ENCODE measurements at places on chromosomes 13 and 19. TPM values are rescaled to one million over a fixed set of nuclear protein-coding genes. Genes with fewer than 3 reads are reported as not detected.

GRCh38 chr13:113322043-113322461 is 25.0 kb downstream of the LAMP1 start:
- no peak for DNase-seq
- no peaks in the 10 kb centered on the region for H3K27me3 ChIP-seq
- H3K36me3 ChIP-seq = peaks cover 20% of the 10 kb centered on the region

DNA sequence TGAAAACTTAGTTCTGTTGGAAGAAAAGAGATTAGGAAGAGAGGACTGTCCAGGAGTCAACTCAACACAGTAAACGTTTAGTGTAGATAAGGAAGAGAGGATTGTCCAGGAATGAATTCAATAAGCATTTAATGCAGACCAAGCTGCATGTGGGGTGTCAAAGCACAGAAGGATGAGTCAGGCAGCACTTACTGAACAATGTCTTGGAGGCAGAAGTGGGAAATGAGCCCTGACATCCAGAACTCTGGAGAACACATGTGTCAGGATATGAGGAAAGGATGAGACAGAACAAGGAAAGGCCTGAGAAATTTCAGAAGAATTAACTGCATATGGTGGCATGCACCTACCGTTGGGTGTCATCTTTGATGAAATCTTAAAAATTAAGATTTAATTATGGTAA is 429.2 kb upstream of the HTR2A start:
- H3K4me1 ChIP-seq = peaks cover 7% of the 10 kb centered on the region
- no peak overlapping the region for H3K27ac ChIP-seq
- H3K36me3 ChIP-seq = no peaks in the 10 kb centered on the region
- DNase-seq = peak; percentile 63
- H3K27me3 ChIP-seq = no peaks in the 10 kb centered on the region

GRCh38 chr13:35157143-35157755 is 215.2 kb downstream of the NBEA start:
- H3K36me3 ChIP-seq = no peaks in the 10 kb centered on the region
- no peak overlapping the region for H3K4me3 ChIP-seq
- no peaks in the 10 kb centered on the region for H3K27me3 ChIP-seq
- DNase-seq = peak; percentile 64
- no peak overlapping the region for H3K27ac ChIP-seq
- H3K4me1 ChIP-seq = no peaks in the 10 kb centered on the region

UFM1 gene
- 130 TPM for polyA plus RNA-seq

DNA sequence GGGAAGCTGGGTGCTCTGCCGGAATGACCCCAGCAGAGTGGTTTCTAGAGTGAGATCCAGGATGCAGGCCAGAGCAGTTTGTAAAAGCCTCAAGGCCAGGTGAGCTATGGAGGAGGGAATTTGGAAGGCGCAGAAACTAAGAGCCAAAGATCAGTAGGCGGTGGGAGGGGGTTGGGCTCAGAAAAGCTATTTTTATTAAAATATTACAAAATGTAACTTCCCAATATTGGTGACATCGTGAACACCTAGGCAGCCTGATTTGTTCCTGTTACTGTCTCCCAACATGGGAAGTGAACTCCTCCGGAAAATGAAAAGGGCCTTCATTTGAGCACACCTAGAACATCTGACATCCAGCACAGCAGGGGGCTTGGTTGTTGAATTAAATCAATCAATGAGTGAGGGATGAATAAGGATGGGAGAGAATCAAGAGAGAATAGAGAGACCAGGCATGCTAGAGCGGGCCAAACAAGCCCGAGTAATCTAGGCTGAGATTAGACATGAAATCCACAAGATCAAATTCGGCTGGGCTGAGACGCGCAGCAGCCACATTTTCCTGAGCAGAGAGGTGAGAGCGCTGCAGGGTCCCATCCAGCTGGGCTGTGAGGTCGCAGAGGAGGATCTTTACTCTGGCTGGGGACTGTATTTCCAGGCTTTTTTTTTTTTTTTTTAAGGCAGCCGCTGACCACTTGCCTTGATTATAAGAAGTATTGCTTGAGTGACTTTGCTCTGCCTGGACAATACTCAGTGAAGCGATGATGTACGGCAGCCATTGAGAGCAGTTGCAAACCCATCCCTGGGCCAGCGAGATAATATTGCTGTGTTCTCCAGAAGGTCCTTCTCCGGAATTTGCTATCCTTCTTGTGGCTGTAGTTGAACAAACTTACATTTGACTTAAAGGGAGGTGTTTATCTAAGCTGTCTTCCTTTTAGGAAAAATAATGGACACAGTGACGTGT is 178.0 kb upstream of the KL start:
- H3K27ac ChIP-seq = no peak overlapping the region
- no peaks in the 10 kb centered on the region for H3K27me3 ChIP-seq
- no peak for DNase-seq
- H3K4me3 ChIP-seq = no peak overlapping the region
- no peaks in the 10 kb centered on the region for H3K36me3 ChIP-seq
- no peaks in the 10 kb centered on the region for H3K4me1 ChIP-seq

GRCh38 chr13:97460853-97461252 is 26.9 kb downstream of the RAP2A start:
- no peak overlapping the region for H3K27ac ChIP-seq
- H3K27me3 ChIP-seq = no peaks in the 10 kb centered on the region
- H3K4me3 ChIP-seq = no peak overlapping the region
- H3K4me1 ChIP-seq = 0 out of 2 replicates have a peak, but pooled peaks cover 3% of the 10 kb centered on the region

IGFL1 gene
- polyA plus RNA-seq = not detected

GRCh38 chr13:98761126-98761985 is 8.9 kb upstream of the SLC15A1 start:
- no peaks in the 10 kb centered on the region for H3K36me3 ChIP-seq
- H3K4me3 ChIP-seq = peak overlapping the region; percentile 61
- H3K27ac ChIP-seq = no peak overlapping the region
- H3K27me3 ChIP-seq = peaks cover 10% of the 10 kb centered on the region
- DNase-seq = peak; percentile 81

GRCh38 chr19:16034958-16035560 is 41.2 kb upstream of the TPM4 start:
- DNase-seq = no peak
- H3K27me3 ChIP-seq = no peaks in the 10 kb centered on the region
- no peaks in the 10 kb centered on the region for H3K4me1 ChIP-seq
- no peak overlapping the region for H3K27ac ChIP-seq

AXL gene
- 340 TPM for polyA plus RNA-seq

DNA sequence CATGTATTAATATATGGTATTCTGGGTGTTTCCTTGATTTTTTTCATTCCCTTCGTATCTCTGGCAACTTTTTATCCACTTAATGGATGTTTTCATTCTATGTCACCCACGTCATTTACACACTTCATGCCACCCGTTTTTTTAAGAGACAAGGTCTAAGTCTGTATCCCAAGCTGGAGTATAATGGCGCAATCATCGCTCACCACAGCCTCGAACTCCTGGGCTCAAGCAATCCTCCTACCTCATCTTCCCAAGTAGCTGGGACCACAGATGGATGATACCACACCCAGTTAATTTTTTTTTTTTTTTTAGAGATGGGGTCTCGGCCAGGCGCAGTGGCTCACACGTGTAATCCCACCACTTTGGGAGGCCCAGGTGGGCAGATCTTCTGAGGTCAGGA is 3.4 kb upstream of the VASP start:
- H3K27me3 ChIP-seq = no peaks in the 10 kb centered on the region
- H3K4me1 ChIP-seq = peaks cover 9% of the 10 kb centered on the region
- no peak overlapping the region for H3K4me3 ChIP-seq
- DNase-seq = no peak
- H3K27ac ChIP-seq = no peak overlapping the region
- no peaks in the 10 kb centered on the region for H3K36me3 ChIP-seq

RASGRP4 gene
- polyA plus RNA-seq = not detected

ANGPTL8 gene
- not detected for polyA plus RNA-seq

TMEM86B gene
- polyA plus RNA-seq = 0.46 TPM

DHDH gene
- polyA plus RNA-seq = not detected

GRCh38 chr13:94999871-95000270 is 287.5 kb upstream of the SOX21 start:
- H3K4me3 ChIP-seq = no peak overlapping the region
- DNase-seq = no peak
- H3K27me3 ChIP-seq = peaks cover 9% of the 10 kb centered on the region
- H3K4me1 ChIP-seq = no peaks in the 10 kb centered on the region
- H3K36me3 ChIP-seq = no peaks in the 10 kb centered on the region
- H3K27ac ChIP-seq = no peak overlapping the region

- H3K4me3 ChIP-seq = no peak overlapping the region
- DNase-seq = no peak
Measured at GRCh38 chr19:41408256-41408655, 10.6 kb downstream of the BCKDHA start.

- no peaks in the 10 kb centered on the region for H3K36me3 ChIP-seq
- no peaks in the 10 kb centered on the region for H3K4me1 ChIP-seq
- peaks cover 22% of the 10 kb centered on the region for H3K27me3 ChIP-seq
- no peak overlapping the region for H3K27ac ChIP-seq
- no peak for DNase-seq
Measured at GRCh38 chr13:51043310-51043709, 67.8 kb downstream of the C13orf42 start.

MCOLN1 gene
- polyA plus RNA-seq = 28.6 TPM

GRCh38 chr19:3842948-3843347 is 25.9 kb downstream of the ZFR2 start:
- H3K4me3 ChIP-seq = no peak overlapping the region
- no peaks in the 10 kb centered on the region for H3K4me1 ChIP-seq
- H3K36me3 ChIP-seq = no peaks in the 10 kb centered on the region
- DNase-seq = no peak
- H3K27me3 ChIP-seq = peaks cover 51% of the 10 kb centered on the region

DNA sequence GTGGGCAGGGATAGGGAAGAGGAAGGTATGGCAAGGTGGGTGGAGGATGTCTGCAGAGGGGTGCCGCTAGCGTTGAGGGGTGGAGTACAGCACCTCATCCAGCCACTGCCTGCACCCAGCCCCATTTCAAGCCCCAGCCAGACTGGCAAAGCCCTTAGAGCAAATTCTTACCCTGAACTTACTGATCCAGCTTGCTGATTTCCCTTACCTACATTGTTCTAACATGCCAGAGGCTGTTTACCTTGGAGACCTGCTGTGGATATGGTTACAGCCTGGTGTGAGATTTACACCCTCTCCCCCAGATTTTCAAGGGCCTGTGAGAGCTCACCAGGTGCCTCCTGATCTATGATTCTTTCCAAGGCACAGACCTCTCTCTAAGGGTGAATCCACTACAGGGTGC is 86.0 kb downstream of the ZNF726 start:
- H3K27ac ChIP-seq = no peak overlapping the region
- H3K27me3 ChIP-seq = no peaks in the 10 kb centered on the region
- no peaks in the 10 kb centered on the region for H3K36me3 ChIP-seq
- H3K4me1 ChIP-seq = no peaks in the 10 kb centered on the region

SLC10A2 gene
- not detected for polyA plus RNA-seq

DNA sequence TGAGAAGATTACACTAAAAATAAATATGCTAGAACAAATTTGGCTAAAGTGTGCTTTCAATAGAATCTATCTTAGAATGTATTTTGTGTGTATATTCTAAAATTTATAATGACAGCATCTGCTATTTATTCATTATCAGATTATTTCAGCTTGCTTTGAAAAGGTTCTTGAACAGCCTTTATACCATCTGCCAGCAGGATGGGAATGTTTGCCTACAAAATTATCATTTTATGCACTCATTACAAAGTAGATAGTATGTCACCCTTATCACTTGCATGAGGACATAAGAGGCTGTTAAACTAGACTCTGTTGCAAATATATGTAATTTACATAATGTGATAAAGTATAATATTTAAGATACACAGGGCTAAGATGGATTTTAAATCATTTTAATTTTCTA is 1286.9 kb upstream of the PCDH20 start:
- H3K27me3 ChIP-seq = no peaks in the 10 kb centered on the region
- H3K4me3 ChIP-seq = no peak overlapping the region

DNA sequence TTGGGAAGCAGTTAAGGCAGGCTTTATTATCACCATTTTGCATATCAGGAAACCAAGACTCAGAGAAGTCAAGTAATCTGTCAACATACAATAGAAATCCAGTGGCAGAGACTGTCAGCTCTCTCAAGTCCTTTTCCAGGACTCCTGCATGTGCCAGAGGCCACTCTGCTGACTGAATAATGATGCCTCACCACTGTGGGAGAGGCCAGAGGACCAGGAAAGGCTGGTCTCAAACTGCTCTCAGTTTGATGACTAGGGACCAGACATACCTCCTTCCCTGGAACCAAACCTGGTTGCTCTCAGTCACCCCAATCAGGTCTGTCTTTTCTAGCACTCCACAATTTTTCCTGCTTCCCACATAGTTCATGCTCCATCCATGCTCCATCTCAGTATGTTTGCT is 8.0 kb downstream of the RNASEH2B start:
- no peaks in the 10 kb centered on the region for H3K36me3 ChIP-seq
- H3K4me1 ChIP-seq = peaks cover 15% of the 10 kb centered on the region
- H3K4me3 ChIP-seq = no peak overlapping the region
- H3K27me3 ChIP-seq = no peaks in the 10 kb centered on the region

DNA sequence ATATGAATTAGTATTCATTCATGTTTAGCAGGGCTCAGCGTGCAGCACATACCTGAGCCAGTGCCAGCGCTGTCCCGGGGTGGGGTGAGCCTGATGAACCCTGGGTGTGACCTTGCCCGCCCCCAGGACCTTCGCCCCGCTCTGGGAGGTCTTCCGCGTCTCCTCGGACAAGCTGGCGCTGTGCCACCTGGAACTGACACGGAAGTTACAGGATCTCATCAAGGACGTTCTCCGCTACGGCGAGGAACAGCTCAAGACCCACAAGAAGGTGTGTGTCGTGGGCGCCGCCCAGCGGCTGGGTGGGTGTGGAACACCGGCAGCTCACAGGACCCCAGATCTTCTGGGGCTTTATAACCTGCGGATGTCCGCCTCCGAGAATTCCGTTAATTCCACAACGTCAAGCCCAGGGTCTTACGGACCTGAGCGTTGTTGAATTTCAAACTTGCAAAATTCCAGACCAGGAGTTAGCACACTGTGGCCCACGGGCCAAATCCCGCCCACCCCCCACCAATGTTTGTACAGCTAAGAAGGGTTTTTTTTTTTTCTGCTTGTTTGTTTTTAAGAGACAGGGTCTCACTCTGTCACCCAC is 15.4 kb downstream of the FCHO1 start:
- H3K4me3 ChIP-seq = peak overlapping the region; percentile 58
- H3K27me3 ChIP-seq = no peaks in the 10 kb centered on the region
- no peaks in the 10 kb centered on the region for H3K4me1 ChIP-seq
- H3K36me3 ChIP-seq = no peaks in the 10 kb centered on the region
- peak; percentile 85 for DNase-seq

GRCh38 chr19:10036601-10037071 is 23.4 kb downstream of the RDH8 start:
- DNase-seq = peak; percentile 7
- H3K4me3 ChIP-seq = no peak overlapping the region
- no peaks in the 10 kb centered on the region for H3K4me1 ChIP-seq
- H3K27me3 ChIP-seq = peaks cover 32% of the 10 kb centered on the region
- H3K27ac ChIP-seq = no peak overlapping the region

PPM1N gene
- polyA plus RNA-seq = 0.33 TPM

DNA sequence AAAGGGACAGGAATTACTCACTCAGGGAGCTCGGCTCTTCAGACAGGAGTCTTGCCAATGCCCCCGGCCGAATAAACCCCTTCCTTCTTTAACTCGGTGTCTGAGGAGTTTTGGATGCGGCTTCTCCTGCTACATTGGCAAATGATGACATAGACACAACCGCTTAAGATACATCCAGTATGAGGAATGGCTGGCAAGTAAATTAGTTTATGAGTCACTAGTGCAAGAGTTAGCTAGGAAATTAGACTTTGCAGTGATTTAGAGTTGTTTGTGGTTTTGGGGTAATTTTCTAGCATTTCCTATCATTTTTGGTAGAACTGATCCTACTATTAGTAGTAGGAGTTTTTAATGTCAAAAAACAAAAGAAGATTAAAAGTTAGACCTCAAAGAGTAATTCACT is 166.2 kb downstream of the SLITRK1 start:
- H3K27ac ChIP-seq = no peak overlapping the region
- no peak overlapping the region for H3K4me3 ChIP-seq
- H3K27me3 ChIP-seq = no peaks in the 10 kb centered on the region
- no peaks in the 10 kb centered on the region for H3K36me3 ChIP-seq
- DNase-seq = no peak

All from GM23248 (cell line).